Activated CD4-positive, alpha-beta T cell treated with anti-CD3 and anti-CD28 coated beads, Interleukin-2, amount 10 ng/mL, durations not matched to agents 7 days and 5 days (primary cell): ENCODE measurements at places on chromosomes 2 and 18.
A peak's percentile ranks its signal among the peaks of the same experiment; 100 is the strongest.

DNA sequence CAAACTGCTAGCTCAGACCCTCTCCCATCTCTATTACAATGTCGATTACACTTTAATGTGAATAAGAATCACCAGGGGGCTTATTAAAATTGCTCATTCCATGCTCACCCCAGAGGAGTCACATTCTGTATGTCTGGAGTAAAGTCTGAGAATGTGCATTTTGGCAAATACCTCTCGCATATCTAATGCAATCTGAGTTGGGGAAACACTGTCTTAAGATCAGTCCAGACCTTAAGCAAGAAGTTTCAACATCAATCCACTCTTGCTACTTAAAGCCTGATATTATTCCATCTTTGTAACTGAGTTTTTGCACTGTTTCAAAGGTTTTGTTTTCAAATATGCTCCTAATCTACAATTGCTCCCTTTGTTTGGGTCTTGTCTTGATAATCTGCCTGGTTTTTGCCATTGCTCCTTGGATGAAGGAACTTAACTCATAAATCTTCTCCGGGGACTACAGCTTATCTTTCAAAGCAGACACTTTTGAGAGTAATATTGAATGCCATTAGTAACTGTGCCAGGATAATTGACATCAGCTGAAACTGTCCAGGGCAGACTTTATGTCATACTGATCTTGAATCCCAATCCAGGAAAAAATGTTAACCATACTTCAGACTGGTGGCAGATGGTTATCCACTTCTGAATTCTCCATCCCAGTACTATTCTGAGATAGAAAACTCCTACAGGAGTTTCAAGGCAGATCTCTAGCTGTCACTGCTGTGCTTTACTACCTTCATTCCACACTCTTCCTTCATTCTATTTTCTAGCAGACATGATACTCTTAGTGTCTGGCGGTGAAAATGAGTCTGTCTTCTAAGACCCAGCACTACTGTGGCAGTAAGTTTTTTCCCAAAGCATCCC, 200.9 kb downstream of the ERBB4 start:
- no peak for DNase-seq

DNA sequence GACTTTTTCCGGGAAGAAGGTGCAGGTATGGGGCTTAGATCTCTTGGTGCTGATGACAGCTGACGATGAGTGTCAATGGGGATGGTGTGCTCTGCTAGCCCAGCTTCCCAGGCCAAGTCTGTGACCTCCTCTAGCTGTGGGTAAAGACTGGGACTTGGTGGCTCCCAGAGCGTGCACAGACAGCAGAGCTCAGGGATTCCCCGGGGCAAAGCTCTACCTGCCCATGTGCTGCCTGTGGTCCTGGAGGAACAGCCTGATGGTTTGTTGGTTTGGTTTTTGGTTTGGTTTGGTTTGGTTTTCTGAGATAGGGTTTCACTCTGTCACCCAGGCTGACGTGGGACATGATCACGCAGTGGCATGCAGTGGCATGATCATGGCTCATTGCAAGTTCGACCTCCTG, 19.2 kb downstream of the ATP6V1B1 start:
- peak; percentile 4 for DNase-seq

GRCh38 chr2:120371969-120372625, 26.2 kb downstream of the INHBB start:
- DNase-seq: no peak

GRCh38 chr2:10229462-10230099, 73.1 kb upstream of the HPCAL1 start:
- DNase-seq: no peak

DNA sequence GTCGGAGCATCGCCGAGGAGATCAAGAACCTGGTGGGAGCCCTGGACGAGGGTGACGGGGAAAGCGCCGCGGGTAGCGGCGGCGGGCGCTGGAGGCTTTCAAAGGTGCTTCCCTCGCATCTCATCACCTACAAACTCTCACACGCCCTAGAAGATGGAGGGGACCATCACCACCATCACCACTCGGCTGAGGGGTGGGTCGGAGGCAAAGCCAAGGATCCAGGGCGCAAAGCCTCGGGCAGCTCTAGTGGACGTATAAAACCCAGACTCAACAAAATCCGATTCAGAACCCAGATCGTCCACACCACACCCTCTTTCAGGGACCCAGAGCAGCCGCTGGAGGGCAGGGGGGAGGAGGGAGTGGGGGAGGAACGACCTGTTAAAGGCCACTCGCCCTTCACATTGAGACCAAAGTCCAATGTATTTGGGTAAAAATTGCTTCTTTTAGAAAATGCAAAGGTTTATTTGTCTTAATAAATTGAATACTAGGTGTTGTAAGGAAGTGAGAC, 1.5 kb downstream of the SOWAHC start:
- DNase-seq: no peak

DNA sequence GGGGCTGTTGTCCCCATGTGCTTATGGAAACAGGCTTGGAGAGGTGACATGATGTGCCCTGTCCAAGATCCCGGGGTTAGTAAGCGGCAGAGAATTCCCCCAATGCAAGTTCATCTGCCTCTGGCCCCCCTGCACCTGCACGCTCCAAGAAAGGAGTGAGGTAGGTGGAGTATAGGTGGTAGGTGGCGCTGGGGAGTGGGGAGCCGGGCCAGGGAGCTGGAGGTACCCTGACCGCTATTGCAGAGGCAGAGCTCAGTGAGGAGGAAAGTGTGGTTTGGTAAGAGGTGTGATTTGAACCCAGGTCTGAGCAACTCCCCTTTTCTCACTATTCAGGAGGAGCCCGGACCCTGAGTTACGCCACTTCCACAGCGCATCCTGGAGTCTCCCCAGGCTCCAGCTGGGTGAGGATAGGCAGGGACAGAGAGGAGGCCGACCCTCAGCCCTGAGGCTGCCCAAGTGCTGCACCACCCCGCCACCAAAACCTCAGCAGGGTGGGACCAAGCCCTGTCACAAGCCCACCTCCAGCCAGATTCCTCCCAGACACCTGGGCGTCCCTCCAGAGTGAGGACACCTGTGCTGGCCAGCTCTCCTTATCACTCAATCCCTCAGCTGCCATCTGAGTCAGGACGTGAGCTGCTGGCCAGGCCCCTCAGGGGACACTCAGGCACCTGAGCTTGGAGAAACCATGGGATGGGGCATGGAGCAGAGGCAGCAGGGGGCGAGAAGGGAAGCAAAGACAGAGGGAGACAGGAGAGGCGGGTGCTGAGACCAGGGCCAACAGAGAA, 5.6 kb downstream of the HAAO start:
- no peak for DNase-seq

DNA sequence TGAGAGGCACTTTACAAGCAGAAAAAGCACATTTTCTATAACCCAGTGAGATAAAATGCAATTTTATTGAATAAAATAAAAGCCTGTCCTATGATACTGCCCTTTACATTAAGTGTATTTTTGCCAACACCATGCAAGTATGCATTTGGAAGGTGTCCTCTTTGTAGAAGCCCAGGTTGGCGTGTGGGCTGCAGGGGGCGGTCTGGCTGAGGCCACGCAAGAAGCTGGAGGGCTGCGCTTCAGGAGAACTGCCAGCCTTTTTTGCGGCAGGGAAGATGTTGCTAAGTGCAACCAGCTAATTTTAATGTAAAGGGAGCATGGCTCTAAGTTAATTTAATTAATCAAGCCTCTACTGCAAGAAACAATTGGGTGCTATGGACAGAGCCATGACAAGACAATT, 562.8 kb upstream of the SALL3 start:
- no peak for DNase-seq

- no peak for DNase-seq
Observed at GRCh38 chr2:176534798-176535466, 265.7 kb downstream of the MTX2 start.

DNA sequence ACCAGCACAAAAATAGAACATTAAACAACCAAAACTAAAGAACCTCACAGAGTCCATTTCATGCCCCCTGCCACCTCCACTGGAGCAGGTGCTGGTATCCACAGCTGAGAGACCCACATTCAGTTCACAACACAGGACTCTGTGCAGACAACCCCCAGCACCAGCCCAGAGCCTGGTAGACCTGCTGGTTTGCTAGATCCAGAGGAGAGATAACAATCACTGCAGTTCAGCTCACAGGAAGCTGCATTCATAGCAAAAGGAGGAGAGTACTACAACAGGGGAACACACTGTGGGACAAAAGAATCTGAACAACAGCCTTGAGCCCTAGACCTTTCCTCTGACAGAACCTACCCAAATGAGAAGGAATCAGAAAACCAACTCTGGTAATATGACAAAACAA, 326.7 kb downstream of the METTL4 start:
- DNase-seq: no peak

DNA sequence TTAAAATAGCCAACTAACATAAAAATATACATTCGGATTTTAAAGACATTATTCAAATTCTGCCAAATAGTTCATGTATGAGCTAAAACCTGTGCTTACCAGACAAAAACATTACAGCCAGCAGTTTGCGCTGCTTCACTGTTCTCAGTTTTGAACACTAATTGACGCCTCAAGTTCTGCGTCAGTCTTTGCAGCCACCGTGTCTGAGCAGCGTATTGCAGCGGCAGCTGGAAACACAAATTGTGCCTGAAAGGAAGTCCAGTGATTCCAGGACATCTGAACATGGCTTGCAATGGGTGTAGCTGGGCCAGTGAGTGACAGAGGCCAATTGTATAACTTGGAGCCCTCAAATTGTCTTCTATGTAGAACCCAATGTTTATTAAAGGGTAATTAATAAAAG, 267.6 kb downstream of the TFCP2L1 start:
- no peak for DNase-seq

DNA sequence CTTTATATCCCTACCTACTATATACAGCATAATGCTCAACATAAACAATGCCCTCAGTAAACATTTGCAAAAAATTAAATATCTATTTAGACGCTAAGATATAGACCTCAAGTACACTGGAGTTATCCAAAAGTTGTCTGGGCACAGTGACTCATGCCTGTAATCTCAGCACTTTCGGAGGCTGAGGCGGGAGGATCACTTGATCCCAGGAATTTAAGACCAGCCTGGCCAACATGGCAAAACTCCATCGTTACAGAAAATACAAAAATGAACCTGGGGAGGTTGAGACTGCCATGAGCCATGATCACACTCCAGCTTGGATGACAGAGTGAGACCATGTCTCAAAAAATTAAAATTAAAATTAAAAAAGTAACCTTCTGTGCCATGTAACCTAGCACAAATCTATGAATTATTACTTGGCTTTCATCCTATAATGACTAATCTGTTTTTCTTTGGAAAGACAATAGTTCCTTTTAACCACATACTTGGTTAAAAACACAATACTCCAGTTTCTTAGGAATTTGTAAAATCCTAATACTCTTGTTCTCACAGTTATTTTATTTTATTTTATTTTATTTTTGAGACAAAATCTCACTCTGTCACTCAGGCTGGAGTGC, 6.7 kb upstream of the TNFAIP6 start:
- no peak for DNase-seq

DNA sequence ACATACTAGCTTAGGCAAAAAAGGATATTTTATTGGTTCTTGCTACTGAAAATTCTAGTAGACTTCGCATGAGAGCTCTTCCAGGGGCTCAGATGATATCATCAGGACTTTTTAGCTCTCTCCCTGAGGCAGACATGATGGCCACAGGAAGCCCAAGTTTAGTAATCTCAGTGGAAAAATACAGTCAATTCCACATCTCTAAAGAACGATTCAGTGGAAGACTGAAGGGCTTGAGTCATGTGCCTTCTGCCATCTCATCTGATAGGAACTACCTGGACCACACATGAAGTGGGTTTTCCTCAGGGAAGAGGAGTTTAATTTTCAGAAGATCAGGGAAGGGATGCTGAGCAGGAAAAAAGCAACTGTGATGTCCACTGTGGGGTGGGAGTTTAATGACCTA, 117.3 kb downstream of the TTC27 start:
- no peak for DNase-seq

DNA sequence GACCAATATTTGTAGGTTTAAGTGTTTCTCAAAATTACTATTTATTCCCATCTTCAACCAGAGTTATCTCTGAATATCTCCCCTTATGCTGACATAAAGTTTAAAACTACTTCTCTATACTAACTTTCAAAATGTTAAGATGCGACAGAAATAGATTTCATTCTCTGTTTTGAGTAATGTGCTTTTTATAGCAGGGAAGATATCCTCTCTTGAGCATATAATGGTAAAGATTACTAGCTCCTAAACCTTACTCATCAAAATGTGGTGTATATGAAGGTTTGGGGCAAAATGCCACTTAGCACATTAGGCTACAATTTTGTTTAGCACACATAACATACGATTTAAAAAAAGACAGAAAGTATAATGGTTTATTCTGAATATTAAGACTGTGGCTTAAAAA, 54.4 kb downstream of the CWC22 start:
- no peak for DNase-seq

DNA sequence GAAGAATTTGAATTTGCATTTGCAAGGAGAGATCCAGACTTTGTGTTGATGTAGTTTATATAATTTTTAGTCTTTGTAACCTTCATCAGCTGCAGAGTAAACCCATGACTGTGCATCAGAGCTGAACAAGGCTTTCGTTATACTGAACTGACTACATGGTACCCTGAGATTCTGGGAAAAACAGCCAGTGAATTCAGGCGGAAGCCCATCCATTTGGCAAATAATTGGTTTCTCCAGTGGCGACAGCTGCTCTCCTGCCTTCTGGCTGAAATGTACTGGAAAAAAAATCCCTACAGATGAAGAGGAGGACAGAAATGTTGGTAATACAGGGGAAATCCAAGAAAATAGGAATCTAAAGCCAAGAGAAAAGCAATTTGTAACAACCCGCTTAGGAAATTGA, 657.5 kb upstream of the CDH7 start:
- no peak for DNase-seq

DNA sequence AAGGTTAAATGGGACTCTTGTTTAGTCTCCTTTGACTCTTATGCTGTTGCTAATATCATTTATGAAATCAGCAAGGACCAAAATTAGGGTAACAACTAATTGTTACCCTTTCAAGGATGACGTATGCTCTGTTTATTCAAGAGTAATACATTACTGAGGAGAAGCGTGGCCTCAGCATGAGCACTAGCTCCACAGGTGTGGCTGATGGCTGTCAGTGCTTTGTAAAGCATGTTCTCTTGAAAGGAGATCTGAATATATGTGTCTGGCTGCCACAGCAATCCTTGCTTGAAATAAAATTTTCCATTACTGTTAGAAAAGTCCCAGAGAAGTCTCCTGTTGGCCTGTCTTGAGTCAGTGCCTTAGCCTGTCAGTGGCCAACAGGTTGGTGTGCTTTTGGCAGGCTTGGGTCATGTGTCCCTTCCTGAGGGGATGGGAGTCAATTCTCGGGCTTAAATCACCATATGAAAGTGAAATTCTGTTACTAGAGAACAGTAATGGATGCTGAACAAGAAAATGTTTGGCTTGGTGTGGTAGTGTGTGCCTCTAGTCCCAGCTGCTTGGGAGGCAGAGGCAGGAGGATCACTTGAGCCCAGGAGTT, 32.7 kb downstream of the ABI2 start:
- no peak for DNase-seq

DNA sequence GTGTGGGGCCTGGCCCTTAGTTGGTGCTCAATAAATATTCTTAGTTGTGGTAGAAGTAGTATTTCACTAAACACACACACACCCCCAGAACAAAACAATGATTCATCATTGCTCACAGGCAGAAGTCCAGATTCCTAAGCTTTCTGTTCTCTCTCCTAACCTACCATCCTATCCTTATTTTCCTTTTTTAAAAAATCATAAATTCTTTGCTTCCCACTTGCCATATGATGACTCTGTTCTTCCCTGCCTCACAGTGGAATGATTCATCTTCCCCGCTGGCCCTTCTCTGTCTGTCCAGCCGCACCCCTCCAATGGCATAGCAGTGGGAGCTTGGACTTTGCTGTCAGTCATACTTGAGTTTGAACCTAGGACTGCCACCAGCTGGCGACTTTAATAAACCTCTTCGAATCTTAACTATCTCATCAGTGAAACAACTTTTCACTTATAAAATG, 5.2 kb downstream of the EML6 start:
- no peak for DNase-seq
